ENCODE measurements at places on chromosomes 12 and 14.
A peak's percentile ranks its signal among the peaks of the same experiment; 100 is the strongest.

- no peak for DNase-seq
Measured at GRCh38 chr14:105214324-105214915, 33.3 kb upstream of the NUDT14 start.

GRCh38 chr12:94922561-94922960 lies 80.9 kb downstream of the NDUFA12 start:
- no peak for DNase-seq

GRCh38 chr12:93174473-93174872 lies 203.3 kb upstream of the NUDT4 start:
- DNase-seq: no peak

DNA sequence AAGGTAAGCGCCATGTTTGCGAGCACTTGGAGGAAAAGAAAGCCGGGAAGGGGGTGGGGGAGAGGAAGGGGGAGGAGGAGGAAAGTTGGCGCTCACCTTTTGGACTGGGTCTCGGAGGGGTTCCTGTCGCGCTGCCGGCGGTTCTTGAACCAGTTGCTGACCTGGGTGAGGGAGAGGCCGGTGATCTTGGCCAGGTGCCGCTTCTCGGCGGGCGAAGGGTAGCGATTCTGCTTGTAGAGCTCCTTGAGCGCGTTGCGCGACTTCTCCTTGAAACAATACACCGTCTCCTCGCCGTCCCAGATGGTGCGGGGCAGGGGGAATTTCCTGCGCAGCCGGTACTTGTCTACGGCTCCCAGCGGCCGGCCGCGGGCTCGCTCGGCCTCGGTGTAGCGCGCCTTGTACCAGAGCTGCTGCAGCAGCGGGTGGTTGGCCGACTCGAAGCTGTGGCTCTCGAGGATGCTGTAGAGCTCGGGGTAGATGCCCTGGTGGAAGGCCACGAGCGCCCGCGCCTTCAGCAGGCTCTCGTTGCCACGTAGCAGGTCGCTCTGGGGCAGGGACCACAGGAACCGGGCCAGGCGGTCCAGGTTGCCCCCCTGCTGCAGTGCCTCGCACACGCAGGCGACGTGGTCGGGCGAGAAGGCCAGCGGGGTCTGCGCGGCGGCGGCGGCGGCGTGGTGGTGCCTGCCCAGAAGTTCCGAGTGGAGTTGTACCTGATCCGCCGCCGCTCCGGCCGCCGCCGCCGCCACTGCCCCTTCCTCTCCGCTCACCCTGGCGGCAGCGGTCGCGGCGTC lies 840 bp downstream of the SIX4 start:
- DNase-seq: no peak

DNA sequence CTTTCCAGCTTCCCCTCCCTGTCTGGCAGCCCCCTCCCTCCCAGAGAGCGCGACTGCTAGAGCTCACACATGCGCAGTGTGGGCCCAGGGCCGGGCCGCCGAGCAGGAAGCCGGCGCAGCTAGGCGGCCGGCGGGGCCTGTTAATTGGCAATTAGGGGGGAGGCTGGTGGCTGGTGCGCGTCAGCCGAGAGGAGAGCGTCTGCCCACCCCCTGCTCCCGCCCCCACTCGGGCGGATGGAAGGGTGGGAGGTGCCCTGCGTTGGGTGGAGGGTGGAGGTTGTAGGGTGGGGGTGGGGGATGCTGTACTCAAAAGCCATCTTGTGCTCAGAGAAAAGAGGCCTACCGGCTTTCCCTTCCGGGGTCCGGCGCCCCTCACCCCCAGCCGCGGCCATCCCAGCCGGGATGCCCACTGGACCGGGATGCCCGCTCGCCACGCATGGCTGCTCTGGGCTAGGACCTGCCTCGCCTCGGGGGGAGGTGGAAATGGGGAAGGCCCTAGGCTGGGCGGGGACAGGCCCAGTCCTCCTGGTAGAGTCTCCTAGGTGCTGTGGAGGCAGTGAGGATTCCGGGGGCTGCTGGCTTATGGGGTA lies 9.2 kb downstream of the HOXC8 start:
- DNase-seq: peak; percentile 72

Data from NCI-H2227 treated with DMSO at 0.1 percent for 48 hours (cell line).